Naive thymus-derived CD8-positive, alpha-beta T cell (primary cell): ENCODE measurements at places on chromosomes 5 and 9. TPM values are rescaled to one million over a fixed set of nuclear protein-coding genes. Genes with fewer than 3 reads are reported as not detected.

The TAS2R1 gene
- polyA plus RNA-seq: not detected

The LCP2 gene
- 227 TPM for polyA plus RNA-seq

The DRD1 gene
- polyA plus RNA-seq: not detected

The SLC36A2 gene
- polyA plus RNA-seq: not detected

The ANKDD1B gene
- polyA plus RNA-seq: 0.27 TPM

The KCTD16 gene
- polyA plus RNA-seq: not detected

The CMYA5 gene
- not detected for polyA plus RNA-seq

The BTNL9 gene
- not detected for polyA plus RNA-seq

The PCDHA4 gene
- not detected for polyA plus RNA-seq

The FAXDC2 gene
- 0.34 TPM for polyA plus RNA-seq

The SLC23A1 gene
- polyA plus RNA-seq: not detected

The IFNA2 gene
- not detected for polyA plus RNA-seq

The IL9 gene
- not detected for polyA plus RNA-seq
